WTC11 (cell line): ENCODE measurements at places on chromosomes 13 and 19. TPM values are rescaled to one million over a fixed set of nuclear protein-coding genes. Genes with fewer than 3 reads are reported as not detected.

DNA sequence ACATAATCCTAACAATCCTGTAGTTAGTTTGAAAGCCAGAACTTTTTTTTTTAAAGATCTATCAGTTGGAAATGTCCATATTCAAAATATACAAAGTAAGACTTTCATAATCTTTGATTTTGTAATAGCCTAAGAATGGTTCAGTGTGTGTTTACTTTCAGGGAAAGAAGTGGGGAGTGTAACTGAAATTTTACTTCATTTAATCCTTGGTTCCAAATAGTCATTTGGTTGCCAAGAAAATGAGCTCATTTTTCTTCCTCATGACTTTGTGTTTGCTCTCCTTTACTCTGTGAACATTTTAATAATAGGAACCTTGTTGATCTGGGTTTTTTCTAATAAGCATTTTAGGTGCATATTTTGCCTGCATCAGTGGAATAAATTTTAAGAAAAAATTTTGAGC, 278.8 kb downstream of the SLITRK6 start:
- no peak for DNase-seq

- no peak for DNase-seq
These were observed 329.9 kb downstream of the FOXO1 start for GRCh38 chr13:40336228-40337221.

DNA sequence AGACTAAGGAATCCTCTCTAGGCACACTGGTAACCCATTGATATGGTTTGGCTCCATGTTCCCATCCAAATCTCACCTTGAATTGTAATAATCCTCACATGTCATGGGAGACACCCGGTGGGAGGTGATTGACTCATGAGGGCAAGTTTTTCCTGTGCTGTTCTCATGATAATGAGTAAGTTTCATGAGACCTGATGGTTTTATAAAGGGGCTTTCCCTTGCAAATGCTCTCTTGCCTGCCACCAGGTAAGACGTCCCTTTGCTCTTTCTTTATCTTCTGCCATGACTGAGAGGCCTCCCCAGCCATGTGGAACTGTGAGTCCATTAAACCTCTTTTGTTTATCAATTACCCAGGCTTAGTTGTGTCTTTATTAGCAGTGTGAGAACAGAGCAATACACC, 81.4 kb upstream of the GPC6 start:
- no peak for DNase-seq

DNA sequence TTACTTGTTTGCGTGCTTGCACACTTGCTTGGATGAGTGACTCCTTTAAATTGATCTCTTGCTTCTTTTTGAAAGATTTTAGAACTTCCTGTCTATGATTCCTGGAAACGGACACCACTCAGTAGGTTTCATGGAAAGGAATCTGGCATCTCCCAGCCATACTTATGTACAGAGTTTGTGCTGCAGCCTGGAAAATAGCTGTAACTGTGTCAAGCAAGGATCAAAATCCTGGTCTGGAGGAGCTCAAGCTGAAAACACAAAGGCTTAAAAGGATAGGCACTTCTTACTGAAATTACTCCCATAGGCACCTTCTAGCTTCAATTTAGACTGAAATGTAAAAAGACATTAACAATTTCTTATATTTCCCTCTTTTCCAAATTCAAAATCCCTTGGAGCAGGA, 1.4 kb upstream of the FREM2 start:
- no peak for DNase-seq

DNA sequence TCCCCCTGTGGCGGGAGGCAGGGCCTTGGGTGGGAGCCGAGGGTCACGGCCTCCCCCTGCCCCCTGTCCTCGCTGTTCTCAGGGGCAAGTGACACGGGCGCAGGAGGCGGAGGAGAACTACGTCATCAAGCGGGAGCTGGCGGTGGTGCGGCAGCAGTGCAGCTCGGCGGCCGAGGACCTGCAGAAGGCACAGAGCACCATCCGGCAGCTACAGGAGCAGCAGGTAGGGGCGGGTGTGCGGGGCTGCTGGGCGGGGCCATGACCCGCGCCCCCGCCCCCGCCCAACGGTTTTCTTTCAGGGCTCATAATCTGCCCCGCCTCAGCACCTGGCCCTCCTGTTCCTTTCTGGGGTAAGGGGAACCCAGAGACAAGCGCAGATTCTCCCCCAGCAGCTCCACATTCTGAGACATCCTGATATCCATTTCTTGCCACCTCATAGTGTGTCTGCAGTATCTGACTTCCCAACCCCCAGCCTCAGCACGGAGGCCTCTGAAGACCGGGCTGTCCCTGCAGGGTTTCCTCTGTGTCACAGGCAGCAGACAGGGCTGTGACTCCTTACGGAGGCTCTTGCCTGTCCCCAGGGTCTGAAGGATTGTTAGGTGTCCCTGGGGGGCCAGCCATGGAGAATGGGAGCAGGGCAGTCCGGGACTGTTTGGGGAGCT, 15.9 kb downstream of the PRR36 start:
- DNase-seq, result peak; percentile 85

DNA sequence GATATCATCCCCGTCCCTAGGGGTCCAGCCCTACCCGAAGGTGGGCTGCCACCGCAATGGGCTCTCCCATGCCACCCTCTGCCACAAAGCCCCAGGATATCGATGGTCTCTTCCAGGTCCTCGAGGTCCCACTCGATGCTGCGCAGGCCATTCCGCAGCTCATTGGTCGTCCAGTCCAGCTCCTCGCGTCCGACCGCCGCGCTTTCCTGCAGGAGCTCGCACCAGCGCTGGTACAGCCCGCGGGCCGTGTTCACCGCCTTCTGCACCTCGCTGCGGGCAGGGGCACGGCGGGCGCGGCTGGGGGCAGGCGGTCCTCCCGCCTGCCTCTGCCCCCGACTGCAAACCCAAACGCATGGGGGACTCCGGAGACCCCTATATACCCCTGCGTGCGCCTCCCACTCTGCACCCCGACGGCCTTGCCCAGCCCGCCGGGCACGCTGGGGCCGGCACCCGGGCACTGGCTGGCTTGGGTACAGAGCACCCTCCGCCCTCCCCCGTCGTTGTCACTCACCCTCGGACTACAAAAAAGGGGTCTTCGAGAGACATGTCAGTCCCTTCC, 468 bp downstream of the STX10 start:
- DNase-seq, result peak; percentile 67

DNA sequence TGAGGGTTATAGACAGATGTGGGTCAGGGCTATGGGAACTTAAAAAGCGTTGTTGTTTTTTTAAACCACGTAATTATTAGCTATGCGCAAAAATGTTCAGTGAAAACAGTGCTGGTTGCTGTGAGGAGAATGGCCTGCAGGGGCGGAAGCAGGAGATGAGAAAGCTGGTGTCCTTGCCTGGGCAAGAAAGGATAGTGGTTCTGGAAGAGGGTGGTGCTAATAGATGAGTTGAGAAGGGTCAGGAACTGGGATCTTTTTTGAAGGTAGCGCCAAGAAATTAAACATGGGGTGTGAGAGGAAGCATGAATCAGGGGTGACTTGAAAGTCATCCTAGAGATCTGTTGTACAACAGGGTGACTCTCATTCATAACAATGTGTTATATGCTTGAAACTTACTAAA, 4.8 kb upstream of the SMG9 start:
- DNase-seq, result no peak

Gene PTH2
- 1.0 to 1.7 TPM (median 1.5 TPM) in 3 replicates for total RNA-seq

Gene CRTC1
- 12.3 to 17.0 TPM (median 16.3 TPM) in 3 replicates for total RNA-seq

Gene EPSTI1
- 0.37 to 2.1 TPM (median 0.73 TPM) in 3 replicates for total RNA-seq

Gene C19orf47
- 14.7 to 17.2 TPM (median 15.6 TPM) in 3 replicates for total RNA-seq

Gene SLC17A7
- total RNA-seq, result 1.6 to 2.8 TPM (median 2.1 TPM) in 3 replicates
